ENCODE measurements at places on chromosomes 16 and 17.

DNA sequence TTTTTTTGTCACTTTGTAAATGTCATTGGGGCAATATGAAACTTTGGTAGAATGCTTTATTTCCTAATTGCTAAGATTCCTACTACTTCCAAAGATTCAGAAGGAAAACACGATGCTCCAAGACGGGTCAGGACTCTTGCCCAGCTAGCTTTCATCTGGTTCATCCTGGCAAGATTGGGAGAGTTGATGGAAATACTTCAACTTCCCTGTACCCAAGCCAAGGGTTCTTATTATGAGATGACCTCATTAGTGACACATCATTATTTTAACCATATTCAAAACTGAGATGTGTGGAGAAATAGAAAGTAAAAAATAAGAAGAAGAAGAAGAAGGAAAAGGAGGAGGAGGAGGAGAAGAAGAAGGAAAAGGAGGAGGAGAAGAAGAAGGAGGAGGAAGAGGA lies 25.6 kb downstream of the SOX9 start:
- no peak for DNase-seq

- DNase-seq: no peak
Observed at GRCh38 chr17:75980188-75981018, 1.4 kb downstream of the TEN1 start.

DNA sequence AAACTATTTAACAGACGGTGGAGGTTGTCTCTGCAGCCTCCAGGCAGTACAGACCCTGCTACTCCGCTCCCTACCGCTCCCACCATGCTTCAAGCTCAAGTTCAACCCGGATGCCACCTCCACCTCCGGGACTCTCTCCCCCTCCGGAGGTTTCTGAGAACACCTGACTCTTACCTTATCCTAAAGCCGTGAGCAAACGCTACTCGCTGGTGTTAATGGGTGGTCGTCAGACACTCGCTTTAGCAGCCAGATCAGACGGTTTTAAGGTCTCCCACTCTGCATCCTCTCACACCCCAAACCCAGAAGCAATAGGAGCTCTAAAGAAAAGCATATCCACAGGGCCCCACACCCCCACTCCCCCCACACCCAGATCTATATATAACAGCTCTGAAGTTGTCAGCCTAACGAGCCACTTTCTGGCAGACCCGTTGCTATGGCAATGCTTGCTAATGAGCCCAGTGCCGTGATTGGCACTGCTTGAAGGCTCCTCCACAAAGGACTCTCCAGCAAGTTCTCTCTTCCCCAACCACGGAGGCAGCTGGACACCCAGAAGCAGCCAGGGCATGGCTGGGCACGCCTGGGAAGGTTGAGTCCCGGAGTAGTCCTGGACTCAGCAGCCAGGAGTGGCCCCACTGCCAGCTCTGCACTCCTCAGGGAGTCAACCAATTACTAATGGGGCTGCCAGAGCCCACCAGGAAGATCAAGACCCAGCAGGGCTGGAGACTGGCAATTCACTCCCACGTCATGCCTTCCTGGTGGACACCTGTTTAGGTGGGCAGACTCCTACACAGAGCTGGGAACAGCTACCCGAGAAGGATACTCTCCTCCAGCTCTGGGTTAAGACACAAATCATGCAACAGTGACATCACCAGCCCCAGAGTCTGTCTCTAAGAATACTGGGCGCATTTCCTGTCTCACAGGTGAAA lies 121.2 kb upstream of the RCVRN start:
- DNase-seq: no peak

DNA sequence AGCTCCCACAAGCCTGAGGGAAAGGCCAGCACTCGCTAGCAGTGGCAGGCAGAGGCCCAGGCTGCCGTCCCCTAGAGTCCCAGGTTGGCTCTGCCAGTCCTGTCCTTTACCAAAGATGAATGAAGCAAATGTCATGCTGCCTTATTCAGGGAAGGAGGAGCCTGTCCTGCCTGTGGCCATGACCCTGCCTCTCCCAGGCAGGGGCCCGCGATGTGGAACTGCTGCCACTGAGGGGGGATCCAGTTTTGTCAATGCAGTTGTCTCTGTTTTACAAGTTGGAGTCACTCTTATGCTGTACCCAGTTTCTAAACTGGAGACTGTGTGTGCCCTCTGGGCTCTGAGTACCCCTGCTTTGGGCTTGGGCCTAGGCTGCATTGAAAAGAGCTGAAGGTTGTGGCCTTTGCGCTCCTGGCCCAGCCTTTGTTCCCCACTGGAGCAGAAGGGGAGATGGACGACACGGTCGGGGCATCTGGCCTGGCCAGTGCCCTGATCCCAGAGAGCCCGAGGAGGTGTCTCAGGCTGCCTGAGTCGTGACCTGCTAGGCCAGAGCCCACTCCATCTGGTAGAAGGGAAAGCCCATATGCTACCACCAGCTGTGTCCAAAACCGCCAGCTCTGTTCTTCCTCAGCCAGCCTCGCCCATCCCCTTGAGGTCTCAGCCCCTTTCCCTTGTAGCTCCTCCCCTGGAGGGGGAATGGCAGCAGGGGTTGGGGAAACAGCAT lies 5.5 kb downstream of the LIMD2 start:
- DNase-seq: no peak

- DNase-seq: no peak
Observed at GRCh38 chr17:9811537-9811936, 10.3 kb downstream of the GSG1L2 start.

DNA sequence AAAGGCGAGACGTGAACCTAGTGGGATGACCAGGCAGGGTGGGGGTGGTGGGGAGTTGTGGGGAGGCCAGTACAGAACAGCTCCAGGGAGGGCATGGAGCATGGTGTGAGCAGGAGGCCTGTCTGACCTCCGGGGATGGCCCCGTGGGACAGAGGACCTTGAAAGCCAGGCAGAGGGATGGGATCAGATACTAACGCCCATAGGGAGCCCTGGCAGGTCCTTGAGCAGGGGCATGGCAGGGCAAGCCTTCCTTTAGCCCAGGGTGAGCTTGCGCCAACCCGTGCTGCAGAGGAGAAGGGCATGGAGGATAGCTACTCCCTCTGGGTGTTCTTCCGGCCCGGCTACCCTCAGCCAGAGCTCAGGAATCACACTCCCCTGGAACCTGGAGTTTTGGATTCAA lies 35.3 kb downstream of the TMEM235 start:
- no peak for DNase-seq

- no peak for DNase-seq
Observed at GRCh38 chr17:56810343-56810742, 23.4 kb downstream of the C17orf67 start.

DNA sequence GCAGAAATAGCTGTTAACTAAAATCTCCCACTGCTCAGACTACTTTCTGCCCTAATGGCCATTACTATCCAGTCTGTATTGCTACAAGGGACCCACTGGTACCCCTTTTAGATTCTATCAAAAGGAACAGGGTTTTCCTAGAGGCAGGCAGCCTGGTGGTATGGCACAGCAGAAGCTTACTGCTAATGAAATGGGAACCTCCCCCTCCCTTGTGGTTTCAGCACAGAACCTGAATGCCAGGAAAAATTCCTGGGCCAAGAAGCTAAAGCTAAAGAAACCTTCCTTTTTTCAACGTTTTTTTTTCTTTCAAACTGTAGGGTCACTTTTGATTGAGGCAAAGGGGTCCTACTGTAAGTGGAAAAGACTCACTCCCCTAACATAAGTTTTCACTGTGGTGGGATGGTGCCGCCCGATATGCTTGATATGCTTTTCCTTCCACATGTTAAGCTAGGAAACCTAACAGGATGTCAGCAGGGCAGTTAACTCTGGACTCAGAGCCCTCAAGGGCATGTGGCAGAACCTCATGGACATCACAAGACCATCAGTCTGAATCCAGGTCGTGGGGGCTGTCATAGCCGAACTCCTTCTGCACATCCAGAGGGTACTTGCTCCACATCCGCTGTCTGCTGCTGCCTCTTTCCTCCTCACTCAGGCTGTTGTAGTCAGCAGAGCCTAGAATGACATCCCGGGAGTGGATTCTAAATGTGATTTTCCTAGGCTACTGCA lies 9.8 kb downstream of the SLC7A6OS start:
- no peak for DNase-seq

- DNase-seq: no peak
Observed at GRCh38 chr17:79761894-79762589, 15.9 kb upstream of the CBX2 start.

GRCh38 chr16:26770547-26770946 lies 296.2 kb upstream of the C16orf82 start:
- DNase-seq: no peak

- DNase-seq: no peak
Observed at GRCh38 chr17:20299013-20299412, 168.3 kb downstream of the LGALS9B start.

GRCh38 chr16:58317608-58318152 lies 22.9 kb upstream of the PRSS54 start:
- DNase-seq: no peak

- no peak for DNase-seq
Observed at GRCh38 chr16:48960830-48961229, 320.8 kb downstream of the CBLN1 start.

DNA sequence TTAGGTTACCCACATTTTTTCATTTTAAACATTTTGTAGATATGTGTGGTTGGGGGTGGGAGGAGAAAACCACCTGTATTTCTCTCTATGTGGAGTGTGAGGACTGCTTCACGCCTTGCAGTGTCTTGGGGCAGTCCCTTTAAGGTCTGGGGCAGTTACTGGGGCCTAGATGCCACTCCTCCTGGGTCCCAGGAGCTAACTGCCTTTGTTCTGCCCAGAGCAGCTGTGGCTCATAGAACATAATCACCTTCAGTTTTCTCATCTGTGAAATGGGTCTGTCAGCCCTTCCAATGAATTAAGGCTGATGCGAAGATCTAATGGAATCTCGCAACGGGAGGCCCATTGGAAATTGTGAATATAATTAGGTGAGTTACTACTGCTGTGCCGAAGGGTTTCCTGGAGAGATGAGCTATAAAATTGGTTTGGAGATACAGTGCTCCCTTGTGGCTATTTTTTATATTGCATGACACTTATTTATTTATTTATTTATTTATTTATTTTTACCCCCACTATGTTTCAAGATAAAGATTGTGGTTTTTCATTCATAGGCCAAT lies 22.9 kb downstream of the DHRS7C start:
- no peak for DNase-seq

- no peak for DNase-seq
Observed at GRCh38 chr16:67339453-67339852, 12.8 kb downstream of the LRRC36 start.
